ENCODE measurements at places on chromosomes 4 and X.

DNA sequence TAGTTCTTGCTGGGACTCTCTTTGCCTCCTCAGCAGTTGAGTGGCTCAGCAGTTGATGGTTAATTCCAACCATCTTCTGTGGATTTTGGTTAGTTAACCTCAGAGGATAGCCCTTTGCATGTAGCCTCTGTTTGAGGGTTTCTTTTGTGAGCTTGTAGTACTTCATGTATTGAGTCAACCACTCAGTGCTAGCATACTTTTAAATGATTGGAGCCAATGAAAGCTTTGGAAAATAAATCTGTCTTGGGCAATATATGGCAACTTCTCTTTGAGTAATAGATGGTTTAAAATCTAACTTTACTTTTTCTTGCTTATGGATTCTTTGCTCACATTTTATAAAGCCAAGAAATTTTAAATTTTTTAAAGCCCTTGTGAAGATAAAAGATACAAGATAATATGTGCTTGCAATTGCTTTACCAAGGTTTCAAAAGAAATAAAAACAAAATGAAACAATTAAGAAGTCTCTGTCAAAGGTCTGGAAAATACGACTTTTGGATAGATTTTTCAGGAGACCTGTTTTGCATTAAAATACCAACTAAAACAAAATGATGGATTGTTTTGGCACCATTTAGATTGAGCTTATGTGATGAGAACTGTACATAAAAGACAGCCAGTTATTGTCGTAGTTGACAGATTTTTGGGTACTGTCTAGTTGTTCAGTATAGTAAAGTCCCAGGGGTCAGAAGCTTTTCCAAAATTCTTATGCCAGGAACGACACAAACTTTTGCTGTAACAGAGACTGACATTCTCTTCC lies 181.9 kb downstream of the SPRY1 start:
- DNase-seq: no peak

DNA sequence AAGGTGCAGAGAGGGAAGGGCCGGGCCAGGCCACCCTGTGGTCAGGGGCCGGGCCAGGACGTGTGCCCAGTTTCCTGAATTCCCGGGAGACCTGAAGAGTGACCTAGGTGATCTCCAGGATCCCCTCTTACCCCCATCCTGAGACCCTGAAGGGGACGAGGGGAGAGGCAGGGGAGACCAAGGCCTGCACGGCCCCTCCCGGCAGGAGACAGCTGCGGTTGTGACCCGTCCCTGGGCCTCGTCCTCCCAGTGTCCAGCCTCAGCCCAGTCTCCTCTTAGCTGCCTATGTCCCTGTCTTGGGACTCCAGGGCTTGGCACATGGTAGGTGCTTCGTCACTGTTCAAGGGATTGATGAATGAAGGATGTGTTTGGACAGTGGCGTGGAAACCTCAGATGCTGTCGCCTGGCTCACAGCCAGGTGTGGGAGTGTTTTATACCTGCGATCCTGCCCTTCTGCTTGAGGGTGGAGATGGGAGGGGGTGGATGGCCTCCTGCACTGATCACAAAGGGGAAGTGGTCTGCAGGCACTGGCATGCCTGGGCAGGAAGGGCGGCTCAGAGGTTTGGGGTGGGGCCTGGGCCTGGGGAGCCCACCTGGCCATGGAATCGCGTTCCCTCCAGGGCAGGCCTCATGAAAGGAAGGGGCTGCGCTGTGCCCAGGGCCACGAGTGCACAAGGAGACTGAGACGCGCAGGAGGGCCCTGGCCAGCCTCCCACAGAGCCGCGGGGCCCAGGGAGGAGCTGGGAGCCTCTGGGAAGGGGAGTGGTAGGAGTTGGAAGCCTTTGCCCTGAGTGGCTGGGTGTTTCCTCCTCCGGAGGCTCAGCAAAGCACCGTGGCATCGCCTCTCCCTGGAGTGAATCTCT lies 6.9 kb downstream of the SH3TC1 start:
- DNase-seq: no peak

GRCh38 chr4:99366491-99366890 lies 13.9 kb upstream of the ADH1C start:
- no peak for DNase-seq

- DNase-seq: no peak
These were observed 77.5 kb downstream of the UCHL1 start for GRCh38 chr4:41334182-41334581.

DNA sequence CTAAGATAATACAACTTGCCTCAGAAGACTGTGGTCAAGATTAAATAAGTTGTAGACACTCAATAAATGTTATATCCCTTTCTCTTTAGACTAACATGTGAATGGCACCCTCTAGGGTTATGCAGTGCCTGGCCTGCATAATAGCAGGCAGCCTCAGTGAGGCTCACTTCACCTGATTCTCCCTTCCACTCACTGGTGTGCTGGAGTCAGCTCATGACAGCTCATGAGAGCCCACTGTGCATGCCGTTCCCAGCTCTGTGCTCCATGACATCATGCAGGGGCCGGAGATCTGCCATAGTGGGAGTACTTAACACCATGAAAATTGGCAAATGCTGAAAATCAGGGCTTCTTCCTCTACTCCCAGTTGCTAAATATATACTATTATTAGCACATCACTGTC lies 64.5 kb downstream of the TEC start:
- DNase-seq: no peak

- no peak for DNase-seq
These were observed 399.2 kb upstream of the GRID2 start for GRCh38 chr4:91904556-91904955.

- no peak for DNase-seq
These were observed 129.4 kb downstream of the CNKSR2 start for GRCh38 chrX:21503593-21503992.

GRCh38 chrX:78029663-78030062 lies 60.2 kb upstream of the PGAM4 start:
- peak; percentile 4 for DNase-seq

DNA sequence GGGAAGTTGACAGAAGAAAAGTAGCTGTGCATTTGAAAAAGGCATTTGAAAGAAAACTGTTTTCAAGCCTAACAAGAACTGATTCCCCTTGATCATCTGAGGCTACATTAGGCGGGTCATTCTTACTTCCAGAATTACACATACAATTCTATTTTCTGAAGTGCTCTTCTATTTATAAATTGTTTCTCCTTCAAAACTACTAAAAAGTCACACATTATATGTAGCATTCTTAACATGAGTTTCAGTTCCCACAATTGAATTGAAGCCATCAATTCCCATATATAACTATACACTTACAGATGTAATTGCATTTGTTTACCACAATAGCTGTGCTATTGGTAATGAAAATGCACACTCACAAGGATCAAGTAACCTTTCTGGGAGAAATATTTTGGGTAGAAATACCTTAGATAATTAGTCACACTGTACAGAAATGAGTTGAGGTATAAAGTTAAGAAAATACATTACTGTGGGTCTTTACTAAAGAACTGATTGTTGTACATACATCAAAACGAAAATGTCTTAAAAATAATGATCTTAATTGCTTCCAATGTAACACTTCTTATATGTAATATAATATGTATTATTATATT lies 1688.0 kb upstream of the AGA start:
- no peak for DNase-seq

DNA sequence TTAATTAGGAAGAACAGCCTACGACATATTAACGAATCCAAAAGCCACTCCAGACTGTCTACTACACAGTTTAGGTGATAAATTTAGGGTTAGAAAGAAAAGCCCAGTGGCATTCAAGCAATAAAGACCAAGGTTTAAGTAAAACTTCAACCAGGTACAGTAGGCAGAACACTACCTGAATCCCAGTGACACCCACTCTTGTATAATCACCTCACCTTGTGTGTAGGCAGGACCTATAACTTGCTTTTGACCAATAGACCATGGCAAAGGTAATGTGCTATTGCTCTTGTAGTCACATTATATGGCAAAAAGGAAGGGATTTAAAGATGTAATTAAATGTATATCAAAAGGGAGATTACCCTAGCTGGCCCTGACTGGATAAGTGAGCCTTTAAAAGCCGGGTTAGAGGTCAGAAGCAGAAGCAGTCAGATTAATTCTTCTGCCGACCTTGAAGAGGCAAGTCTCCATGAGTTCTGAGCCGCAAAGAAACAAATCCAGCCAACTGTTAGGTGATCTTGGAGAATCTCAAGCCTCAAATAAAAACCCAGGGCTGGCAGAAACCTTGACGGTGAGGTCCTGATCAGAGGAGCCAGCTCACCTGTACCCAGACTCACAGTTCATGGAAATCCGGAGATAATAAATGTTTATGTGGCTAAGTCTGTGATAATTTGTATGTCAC lies 8.8 kb downstream of the FSTL5 start:
- no peak for DNase-seq

- DNase-seq: no peak
These were observed 109.8 kb upstream of the ANXA3 start for GRCh38 chr4:78441756-78442155.

- DNase-seq: no peak
These were observed 30.5 kb downstream of the GPR50 start for GRCh38 chrX:151206871-151207270.

DNA sequence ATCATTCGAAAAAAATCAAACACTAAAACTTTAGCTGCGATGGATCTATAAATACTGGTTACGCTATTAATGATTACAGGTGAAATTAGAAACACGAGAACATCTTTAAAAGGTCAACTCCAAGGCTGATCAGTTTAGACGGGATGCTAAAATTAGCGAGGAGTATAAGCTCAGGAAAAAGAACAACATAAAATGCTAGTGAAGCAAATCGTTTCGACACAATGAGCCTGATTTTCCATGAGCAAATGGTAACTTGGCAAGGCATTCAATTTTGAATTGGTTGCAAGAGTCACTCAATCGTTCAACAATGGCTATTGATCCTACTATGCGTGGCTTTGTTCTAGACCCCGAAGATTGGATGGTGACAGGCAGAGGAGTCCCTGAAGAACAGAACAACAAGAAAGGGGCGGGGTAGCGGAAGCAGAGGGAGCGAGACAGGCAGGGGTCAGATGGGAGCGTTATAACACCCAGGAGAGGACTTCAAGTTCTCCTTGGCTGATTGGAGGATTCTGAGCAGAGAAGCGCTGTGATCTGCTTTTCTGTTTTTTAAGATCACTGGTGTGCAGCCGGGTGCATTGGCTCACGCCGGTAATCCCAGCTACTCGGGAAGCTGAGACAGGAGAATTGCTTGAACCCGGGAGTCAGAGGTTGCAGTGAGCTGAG lies 146.5 kb downstream of the RBM47 start:
- no peak for DNase-seq

GRCh38 chr4:15766821-15767220 lies 11.3 kb upstream of the CD38 start:
- no peak for DNase-seq

DNA sequence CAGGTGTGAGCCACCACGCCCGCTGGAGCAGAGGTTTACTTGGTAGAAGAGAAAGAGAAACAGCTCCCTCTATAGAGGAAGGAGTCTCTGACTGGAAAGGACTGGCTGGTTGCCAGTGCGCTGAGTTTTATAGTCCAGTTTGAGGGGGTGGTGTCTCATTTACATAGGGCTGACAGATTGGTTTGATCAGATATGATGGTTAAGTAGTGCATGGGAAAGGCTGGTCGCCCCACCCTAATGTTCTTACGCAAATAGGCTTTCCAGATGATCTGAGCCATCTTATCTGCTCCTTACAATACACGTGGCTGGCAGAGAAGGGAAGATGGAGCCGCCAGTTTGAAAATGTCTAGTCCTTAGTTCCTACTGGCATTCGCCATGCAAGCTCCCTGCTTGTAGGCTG lies 439.5 kb downstream of the NAF1 start:
- no peak for DNase-seq

DNA sequence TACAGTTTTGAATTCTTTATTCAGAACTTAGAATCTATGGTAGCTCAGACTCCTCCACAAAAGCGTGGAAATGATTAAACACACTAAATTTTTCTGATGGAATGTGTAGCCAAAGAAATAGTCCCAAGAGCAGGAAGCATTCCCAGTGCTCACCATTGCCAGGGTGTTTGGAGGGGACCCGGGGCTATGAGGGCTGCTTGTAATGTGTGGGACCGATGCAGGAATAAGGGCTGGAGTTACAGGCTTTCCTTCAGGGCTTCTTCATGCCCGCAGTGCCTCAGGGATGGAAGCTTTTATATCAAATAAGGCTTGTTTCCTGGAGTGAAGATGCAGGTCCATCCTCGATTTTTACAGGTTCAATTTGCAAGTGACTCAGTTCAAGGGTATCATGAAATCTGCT lies 25.8 kb downstream of the WWC2 start:
- no peak for DNase-seq

- DNase-seq: no peak
These were observed 197.8 kb downstream of the AFF2 start for GRCh38 chrX:148698221-148698620.

Data from H54 (cell line).